Neural progenitor cell (in vitro differentiated cells): ENCODE measurements at places on chromosomes 2 and 18. TPM values are rescaled to one million over a fixed set of nuclear protein-coding genes. Genes with fewer than 3 reads are reported as not detected.
A peak's percentile ranks its signal among the peaks of the same experiment; 100 is the strongest.

DNA sequence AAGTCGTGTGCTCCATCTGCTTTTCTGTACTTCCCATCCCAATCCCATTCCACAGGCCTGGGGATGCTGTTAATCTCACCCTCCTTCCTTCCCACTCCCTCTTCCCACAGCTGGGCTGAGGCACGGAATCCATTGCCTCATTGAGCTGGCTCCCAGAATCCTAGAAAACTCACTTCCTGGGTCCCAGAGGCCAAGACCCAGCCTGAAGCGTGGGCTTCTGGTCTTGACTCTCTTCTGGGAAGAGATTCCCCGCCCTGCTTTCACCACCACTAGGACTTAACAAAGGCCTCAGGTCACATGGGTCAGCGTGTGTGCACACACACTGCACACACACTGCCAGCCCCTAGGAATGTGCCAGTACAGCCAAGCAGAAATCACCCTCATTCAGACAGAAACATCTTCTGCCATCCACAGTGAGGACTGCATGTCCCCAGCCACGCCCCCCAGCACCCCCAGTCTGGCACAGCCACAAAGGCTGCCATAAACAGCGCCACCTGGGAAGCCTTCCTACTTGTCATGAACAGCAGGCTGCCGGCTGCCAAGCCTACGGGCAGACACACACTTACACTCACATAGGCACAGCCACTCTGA, 165.8 kb downstream of the TNS1 start:
- peak; percentile 61 for DNase-seq

DNA sequence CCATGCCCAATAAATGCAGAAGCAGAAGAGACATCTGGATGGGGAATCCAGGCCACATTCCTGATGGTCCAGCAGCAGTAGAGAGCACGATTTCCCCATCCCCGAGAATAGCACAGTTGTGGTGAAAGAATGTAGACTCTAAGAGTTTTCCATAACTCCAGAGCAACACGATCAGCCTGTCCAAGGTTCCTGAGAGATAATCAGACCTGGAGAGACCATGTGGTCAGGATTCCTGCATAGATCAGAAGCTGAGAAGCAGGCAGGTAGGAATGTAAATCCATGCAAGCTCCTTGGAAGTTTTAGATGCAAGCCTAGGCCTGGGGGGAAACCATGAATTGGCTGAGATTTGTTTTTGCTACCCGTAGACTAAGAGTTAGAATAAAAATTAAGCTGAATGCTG, 34.2 kb upstream of the PTPRM start:
- DNase-seq: no peak

DNA sequence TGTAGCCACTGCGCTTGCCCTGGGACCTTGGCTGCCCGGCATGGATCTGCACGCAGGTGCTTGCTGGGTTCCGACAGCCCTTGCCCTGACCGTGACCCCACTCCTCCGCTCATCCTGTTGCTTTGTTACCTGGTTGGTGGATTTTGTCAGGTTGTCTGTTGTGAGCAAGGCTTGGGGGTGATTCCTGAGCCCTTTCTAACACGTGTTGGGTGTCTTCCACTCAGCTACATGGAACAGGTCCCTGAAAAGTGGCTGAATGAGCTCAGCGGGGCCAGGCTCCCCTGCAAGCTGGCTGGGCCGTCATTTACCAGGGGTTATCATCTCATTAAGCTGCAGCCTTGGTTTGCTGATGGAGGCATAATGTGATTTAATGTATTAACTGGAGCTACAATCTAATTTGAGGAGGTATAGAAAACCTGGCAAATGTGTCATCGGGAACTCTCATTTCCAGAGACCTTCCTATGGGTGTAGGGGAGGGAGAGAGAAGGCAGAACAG, 24.6 kb downstream of the RAMP1 start:
- DNase-seq: no peak

DNA sequence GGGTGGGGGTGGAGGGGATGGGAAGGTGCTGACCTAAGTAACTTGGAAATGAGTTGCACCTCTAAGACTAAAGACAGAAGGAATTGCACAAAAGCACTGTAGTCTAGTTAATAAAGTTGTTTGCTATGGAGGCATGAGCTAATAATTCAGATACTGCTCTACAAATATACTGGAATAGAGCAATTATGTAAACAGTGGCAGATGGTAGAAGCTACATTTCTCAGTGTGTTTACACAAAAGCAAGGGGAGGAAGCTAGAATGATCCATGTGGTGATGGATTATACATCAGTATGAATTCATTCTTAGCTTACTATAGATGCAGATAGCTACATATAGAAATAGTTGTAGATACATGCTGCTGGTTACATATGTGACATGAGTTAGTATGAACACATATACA, 27.6 kb upstream of the UBE2F start:
- no peak for DNase-seq

MPHOSPH10 gene
- total RNA-seq: 15.2 and 29.6 TPM in 2 replicates

- DNase-seq: peak; percentile 70
Measured at GRCh38 chr2:108607706-108608301, 73.5 kb downstream of the LIMS1 start.

GRCh38 chr2:223235986-223236385, 184.0 kb downstream of the KCNE4 start:
- no peak for DNase-seq

CD302 gene
- 0.40 and 1.1 TPM in 2 replicates for total RNA-seq
